ENCODE measurements at places on chromosomes 6 and 20. TPM values are rescaled to one million over a fixed set of nuclear protein-coding genes. Genes with fewer than 3 reads are reported as not detected.

FNDC1 gene
- not detected for total RNA-seq

POPDC3 gene
- total RNA-seq = 45.1 TPM

FOXP4 gene
- 3.7 TPM for total RNA-seq

RAMACL gene
- 0.17 TPM for total RNA-seq

AK9 gene
- total RNA-seq = 4.7 TPM

BNIP5 gene
- not detected for total RNA-seq

PPARD gene
- 1.7 TPM for total RNA-seq

GSTA2 gene
- total RNA-seq = not detected

GSTA4 gene
- 8.1 TPM for total RNA-seq

SH3BGRL2 gene
- total RNA-seq = 0.61 TPM

SCUBE3 gene
- total RNA-seq = 0.02 TPM

COL11A2 gene
- not detected for total RNA-seq

GRCh38 chr6:168825226-168826077 is 384.5 kb downstream of the SMOC2 start:
- DNase-seq = no peak

DNA sequence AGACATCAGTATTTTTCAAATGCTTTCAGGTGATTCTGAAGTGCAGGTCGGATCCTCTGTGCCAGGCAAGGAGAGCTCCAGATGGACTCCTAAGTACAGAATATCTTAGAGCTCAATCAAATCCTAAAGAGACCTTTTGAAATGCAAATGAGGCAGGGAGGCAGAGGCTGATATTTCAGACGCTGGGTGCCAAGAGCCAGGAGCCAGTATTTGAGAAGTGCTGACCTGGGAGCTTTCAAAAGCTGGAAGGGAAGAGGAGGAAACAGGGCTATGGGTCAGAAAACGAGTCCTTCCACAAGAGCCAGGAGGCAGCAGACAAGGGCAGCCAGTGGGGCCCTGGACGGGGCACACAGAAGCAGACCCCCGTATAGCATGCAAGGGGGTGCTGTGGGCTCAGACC is 46.1 kb upstream of the DSN1 start:
- DNase-seq = no peak

DNA sequence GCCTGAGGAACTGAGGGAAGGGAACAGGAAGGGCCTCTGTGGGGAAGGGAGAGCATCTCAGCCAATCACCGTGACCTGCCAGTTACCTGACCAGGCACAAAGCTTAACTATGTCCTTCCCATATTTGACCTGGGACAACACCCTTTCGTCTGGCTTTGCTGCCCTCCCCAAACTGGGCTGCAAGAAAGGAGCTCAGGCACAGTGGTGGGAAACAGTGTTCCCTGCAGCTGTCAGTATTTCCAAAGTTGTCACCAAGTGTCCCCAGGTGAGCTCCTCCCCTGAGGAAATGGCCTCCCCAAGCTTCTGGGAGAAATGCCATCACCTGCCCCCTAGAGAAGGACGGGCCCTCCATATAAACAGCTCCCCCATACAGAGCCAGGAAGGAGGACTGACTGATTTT is 17.9 kb downstream of the NCR2 start:
- DNase-seq = no peak

DNA sequence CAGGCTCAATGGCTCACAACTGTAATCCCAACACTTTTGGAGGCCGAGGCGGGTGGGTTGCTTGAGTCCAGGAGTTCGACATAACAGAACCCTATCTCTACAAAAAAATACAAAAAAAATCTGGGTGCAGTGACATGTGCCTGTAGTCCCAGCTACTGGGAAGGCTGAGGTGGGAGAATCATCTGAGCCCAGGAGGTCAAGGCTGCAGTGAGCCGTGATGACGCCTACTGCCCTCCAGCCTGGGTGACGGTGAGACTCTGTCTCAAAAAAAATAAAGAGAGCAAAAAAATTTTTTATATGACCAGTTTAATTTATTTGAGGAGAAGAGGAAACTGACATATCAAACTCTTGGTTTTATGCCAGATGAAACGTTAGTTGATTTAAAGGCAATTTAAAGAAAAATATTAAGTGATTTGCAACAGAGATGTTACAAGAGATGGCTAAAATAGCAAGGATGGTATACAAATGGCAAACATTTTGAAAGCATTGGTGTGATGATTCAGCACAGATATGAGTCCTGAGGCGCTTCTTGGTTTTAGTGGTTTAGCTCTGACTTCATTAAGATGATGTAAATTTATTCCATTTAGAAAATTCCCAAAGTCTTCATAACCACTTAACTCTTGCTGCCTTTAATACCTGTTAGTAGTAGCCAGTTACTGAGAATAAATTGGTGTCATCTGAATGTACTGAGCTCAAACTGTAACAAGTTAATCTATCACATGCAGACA is 17.7 kb downstream of the GTF2H5 start:
- DNase-seq = no peak

DNA sequence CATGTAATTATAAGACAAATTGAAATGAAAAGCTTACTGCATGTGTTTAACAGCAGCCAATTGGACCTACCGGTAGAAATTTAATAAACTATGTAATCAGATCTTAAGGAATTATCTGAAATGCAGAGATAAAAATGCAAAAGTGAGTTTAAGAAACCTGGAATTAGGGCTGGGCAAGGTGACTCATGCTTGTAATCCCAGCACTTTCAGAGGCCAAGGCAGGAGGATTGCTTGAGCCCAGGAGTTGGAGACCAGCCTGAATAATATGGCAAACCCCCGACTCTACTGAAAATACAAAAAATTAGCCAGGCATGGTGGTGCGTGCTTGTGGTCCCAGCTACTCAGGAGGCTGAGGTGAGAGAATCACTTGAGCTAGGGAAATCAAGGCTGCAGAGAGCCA is 74.1 kb downstream of the HFE start:
- DNase-seq = no peak

- no peak for DNase-seq
Observed at GRCh38 chr6:47188588-47189021, 121.1 kb downstream of the TNFRSF21 start.

GRCh38 chr6:130903007-130903406 is 75.8 kb downstream of the SMLR1 start:
- DNase-seq = no peak

- no peak for DNase-seq
Observed at GRCh38 chr20:3889489-3890397, 556 bp downstream of the PANK2 start.

DNA sequence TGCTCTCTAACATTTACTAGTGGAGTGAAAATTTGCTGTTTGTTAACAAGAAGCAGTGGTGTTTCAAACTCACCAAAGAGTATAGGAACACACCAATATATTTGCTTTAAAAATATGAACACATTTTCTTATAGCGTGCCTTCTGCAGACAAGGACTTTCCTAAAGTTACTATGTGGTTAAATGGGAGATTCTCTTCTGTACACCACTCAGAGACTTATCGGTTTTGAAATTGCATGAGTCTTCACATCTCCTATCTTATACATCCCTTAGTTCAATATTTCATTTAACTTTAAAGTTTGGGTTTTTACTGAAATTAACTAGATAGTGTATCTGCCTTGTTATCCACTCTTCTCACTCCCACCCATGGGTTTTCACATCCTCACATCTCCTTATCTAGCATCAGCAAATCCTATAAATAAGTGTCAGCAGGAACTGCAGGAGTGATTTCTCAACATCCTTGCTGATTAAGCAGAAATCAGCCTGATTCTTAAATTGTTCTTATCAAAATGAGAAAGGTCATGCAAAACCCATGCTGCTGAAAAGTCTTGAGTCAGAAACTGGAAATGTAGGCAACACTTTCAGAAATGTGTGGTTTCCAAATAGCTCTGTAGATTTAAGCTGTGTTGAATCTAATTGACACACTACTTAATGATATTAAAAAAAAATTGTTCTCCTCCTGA is 1075.6 kb upstream of the GJE1 start:
- DNase-seq = no peak

GRCh38 chr6:149031201-149031858 is 284.5 kb downstream of the UST start:
- DNase-seq = no peak

- no peak for DNase-seq
Observed at GRCh38 chr6:87653074-87653962, 48.7 kb downstream of the AKIRIN2 start.

DNA sequence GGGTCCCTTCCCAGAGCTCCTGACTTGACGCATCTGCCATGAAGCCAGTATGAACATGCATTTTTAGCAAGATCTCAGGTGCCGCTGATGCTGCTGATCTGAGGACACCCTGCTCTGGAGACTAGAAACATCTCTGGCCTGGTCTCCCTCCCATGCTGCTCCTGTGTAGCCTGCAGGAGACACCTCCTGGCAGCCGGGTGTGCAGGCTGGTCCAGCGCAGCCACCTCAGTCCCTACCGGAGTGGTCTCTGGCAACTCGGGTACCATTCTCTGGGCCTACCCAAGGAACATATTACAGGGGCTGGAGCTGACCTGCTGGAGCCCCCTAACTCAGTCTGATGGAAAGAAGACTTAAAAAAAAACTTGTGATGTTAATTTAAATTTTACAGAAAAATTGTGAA is 20.1 kb downstream of the PHACTR3 start:
- DNase-seq = no peak

- DNase-seq = peak; percentile 52
Observed at GRCh38 chr6:167350731-167351655, 26.1 kb downstream of the TTLL2 start.

Measured in NCI-H460 (cell line).